ENCODE measurements at places on chromosomes 5 and 9.
A peak's percentile ranks its signal among the peaks of the same experiment; 100 is the strongest.

DNA sequence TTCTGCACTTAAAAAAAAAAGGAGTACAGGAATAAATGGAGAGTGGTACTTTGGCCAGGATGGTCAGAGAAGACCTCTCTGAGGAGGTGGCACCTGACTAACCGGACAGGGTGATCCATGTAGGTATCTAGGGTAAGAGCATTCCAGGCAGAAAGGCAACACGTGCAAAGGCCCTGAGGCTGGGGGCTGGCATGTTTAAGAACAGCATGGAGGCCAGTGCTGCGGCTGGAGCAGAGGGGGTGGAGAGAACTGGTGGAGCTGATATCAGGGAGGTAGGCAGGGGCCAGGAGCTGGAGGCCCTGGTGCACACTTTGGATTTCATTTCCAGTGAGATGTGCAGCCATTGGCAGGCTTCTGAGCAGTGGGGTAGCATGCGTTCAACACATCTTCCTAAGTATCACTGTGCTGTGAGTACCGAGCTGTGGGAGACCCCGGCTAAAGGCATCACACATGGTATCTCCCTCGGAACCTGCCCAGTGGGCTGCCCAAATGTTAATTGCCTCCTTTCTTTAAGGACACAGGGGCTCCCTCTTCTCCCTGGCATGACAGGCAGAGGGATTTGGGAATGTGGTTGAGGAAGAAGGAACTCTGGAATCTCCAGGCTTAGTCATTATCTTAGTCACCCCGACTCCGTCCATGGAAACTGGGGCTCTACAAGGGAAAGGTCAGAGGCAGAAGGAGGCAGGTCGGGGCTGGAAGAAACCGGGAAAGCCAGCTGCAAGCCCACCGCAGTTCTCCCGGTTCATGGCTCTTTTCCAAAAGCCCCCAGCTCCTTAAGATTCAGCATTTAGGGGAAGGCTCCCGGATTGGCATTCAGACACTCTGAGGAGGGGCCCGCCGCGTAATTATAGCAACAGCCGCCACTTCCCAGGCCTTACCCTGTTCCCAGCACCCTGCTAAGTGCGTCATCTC lies 18.6 kb downstream of the SLC6A7 start:
- DNase-seq, result no peak

GRCh38 chr9:83424831-83425230 lies 113.4 kb downstream of the FRMD3 start:
- DNase-seq, result no peak

GRCh38 chr5:82330530-82331270 lies 52.5 kb upstream of the RPS23 start:
- no peak for DNase-seq

DNA sequence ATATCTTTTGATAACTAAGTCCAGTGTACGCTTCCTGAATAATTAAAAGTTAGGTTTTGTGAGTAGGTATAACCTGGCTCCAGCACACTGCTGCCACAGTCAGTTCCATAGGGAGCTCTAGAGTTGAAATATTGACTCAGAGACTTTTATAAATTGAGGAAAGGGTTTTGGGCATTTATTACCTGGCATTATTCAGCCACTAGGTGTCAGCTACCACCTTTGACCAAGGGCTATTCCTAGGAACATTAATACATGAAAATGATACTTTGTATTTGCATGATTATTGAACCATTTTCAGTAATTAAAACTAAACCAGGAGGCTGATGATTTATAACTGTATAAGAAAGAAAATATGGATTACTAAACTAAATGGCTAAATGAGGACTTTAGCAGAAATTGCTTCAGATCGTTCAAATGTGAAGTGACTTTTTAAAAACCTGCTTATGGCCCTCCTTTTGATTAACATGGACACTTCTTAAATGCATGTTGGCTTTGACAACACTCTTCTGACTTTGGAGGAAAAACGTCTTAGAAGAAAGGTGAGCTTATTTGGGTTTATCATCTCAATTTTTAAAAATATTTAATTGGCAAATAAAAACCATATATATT lies 83.0 kb downstream of the SMC2 start:
- no peak for DNase-seq

DNA sequence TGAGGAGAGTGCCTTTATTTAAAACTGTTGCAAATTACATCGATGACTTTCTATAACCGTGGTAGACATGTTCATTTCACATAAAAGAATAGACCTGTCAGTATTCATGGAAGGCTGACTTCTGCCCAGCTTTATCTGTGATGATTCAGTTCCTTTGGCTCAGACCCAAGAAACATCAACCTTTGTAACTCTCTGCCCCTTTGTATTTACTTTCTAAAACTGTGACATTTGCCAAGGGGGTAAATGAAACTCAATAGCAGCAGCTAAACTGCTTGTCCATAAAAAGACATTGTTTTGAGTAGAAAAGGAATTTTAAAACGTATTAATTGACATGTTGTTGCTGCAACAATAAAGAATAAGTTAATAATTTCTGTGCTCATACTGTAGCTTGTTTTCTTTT lies 137.8 kb upstream of the ANKH start:
- peak; percentile 63 for DNase-seq
